Sciatic nerve (tissue), 2 donors: ENCODE measurements at places on chromosomes 1 and 21.

DNA sequence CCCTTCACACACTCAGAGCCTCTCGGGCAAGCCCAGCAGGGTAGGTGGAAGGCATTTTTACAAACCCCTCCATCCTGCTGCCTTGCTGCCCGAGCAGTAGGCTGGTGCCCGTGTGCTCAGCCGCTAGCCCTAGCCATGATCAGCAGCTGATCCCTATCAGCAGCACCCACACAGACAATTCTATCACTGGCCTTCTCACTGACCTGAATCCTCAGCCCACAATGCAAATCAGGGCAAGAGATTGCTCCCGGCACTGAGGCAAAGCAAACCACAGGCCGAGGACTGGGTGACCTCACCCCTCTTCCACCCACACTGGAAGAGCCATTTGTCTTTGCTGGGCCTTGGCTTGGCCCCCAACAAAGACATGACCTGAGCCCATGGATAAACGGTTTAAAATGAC lies 895 bp upstream of the PDZK1 start:
- DNase-seq: no peak

DNA sequence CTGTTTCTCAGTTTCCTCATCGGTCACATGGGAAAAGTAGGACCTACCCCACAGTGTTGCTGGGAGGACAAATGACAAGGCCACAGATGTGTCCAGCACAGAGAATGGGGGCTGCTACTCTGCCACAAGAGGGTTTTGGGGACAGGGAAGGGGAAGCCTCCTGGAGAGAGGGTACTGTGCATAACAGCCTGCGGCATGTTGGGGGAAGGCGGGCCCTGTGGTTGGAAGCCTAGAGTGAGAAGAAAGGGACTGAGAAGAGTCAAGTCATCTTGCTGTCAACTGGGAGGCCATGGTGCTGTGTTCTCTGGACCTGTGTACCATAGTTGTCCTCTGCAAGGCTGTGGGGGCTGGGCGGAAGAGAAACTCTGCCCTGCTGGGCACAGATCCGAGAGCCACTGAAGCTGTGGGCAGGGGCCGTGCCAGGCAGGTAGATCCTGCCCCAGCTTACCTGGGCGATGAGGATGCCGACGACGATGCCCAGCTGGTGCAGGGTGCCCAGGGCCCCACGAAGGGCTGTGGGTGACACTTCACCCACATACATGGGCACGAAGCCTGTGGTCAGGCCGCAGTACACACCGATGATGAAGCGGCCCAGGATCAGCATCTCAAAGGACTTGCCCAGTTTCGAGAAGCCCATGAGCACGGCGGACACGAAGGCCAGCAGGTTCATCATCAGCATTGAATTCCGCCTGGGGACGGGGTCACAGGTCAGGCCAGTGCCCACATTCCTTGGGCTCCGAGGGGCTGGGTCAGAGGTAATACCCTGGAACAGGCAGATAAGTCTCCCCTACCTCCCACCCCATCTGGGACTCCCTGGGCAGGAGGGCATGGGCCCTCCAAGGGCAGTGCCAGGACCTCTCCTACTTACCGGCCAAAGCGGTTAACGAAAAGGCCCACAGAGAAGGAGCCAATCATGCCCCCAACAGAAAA lies 28.2 kb downstream of the SLC2A1 start:
- DNase-seq: peak; percentile 61

DNA sequence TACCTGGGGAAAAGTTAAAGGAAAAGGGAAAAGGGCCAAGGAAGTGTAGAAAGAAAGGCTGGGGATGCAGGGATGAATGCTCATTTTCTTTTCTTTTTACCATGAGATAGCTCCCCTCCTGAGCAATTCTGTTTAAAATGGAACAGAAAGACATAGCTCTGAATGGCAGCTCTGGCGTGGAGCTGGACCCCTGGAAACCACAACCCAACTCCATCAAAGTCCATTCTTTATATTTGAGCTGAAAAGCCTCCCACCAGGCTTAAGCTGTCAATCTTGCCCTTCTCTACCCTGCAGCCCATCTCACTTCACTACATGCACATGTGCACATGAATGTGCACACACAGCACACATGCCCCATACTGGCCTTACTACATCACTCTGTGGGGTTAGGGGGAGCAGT lies 69.2 kb downstream of the TNR start:
- DNase-seq: no peak

DNA sequence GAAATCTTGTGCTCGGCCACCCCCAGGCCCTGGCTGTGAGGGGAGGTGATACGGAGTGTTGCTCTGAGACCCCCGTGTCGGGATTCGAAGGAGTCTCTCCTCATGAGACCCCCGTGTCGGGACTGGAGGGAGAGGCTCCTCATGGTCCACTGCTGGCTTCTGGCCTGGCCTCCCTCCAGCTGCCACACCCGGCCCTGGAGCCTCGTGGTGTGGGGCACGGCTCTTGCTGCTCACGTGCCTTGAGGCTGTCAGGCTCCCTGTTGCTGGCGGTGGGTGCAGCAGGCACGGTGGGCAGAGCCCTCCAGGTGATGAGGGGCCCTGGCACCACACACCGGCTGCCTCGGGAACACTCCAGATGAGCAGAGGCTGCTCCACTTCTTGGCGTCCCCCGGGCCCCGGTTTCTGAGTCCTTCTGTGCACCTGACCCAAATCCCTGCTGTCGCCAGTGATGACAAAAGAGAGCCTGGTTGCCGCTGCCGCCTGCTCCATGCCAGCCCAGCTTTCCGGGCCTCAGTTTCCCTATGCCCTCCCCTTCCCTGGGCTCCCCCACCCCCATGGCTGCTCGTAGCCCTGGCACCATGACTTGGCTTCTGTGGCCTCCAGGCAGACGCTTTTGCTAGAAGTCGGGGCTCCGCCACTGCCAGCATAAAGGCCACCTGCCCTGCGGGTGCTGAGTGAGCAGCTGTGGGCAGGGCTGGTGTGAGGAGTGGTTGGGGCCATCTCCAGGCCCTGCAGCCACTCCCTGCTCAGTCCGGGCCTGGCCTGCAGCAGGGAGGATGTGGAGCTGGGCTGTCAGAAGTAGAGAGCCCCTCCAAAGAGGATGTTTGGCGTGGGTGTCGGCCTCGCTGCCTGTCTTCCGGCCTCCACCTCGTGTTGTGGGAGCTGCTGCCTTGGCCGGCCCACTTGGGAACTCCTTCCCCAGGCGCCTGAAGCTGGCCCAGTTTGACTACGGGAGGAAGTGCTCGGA lies 11.8 kb downstream of the TMEM240 start:
- no peak for DNase-seq

- no peak for DNase-seq
Observed at GRCh38 chr1:3397311-3397710, 57.2 kb upstream of the ARHGEF16 start.

- DNase-seq: no peak
Observed at GRCh38 chr1:10734375-10734774, 62.1 kb downstream of the CASZ1 start.

- DNase-seq: no peak
Observed at GRCh38 chr1:173744651-173745050, 29.9 kb downstream of the KLHL20 start.

DNA sequence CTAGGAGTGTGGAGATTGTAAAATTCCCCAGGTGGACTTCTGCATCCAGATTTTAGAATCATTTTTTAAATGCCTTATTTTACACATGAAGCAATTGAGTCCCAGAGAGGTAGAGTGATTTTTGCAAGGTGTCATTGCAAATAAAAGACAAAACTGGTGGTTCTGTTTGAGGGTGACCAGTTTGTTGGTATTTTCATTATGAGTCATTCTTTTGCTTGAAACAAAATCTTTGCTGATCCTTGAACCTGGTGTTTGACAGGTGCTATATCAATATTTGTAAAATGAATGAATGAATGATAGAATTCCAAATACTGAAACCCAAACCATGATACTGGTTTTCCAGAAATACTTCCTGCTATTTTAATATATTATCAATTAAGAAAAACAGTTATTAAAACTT lies 44.1 kb downstream of the TTC3 start:
- no peak for DNase-seq

DNA sequence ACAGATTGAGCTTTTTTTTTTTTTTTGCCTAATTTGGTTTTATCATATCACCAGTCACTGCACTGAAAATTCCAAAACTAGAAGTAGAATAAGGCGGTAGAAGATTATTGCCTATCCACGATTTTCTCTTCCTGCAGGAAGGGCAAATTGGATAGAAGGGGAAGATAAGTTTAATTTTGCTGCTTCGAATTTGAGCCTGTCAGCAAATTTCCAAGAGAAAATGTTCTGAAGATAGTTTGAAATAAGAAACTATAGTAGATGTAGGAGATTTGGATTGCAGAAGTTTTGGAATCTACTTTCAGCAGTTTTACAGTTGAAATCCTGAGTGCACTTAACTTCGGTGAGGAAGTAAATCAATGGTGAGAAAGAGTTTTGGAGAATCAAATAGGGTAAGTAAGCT lies 164.9 kb downstream of the PTBP2 start:
- DNase-seq: no peak

GRCh38 chr1:88943241-88943640 lies 49.2 kb downstream of the KYAT3 start:
- no peak for DNase-seq

DNA sequence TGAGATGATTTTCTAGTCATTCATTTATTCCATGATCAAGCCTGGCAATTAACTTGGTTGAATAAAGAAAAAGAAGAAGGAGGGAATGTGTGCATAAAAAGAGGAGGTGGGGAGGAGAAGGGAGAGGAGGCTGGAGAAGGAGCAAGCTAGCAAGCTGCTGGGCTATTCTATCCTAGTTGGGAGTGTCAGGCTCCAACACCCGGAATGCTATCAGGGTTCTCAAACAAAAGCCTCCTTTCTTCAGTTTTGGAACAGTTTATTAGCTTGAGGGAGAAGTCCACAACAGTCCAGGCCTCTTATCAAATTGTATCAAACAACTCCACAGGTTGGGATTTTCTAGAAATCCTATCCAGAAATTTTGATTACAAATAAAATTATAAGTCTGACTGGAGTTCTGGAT lies 80.0 kb downstream of the BCAR3 start:
- no peak for DNase-seq

GRCh38 chr1:230948301-230948700 lies 30.4 kb downstream of the TTC13 start:
- DNase-seq: no peak

- DNase-seq: no peak
Observed at GRCh38 chr1:23902321-23903278, 10.6 kb downstream of the CNR2 start.

DNA sequence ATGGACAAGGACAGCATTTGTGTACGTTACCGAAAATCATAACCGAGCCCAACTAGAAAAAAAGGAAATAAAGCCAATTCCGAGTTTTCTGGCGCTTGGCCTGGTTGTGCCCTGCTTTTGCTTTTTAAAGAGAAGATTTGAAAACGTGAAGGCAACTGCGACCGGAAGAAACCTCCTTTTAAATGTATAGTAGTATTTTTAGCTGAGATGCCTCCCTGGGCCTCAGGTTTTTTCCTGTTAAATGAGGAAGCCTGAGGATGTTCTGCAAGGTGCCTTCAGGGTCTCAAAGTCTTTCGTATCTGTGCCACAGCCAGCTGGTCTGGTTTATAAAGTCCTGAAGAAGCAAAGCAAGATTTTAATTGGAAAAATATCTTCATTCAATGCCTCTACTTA lies 371 bp upstream of the ODF2L start:
- DNase-seq: no peak
